ENCODE measurements at places on chromosomes 5 and 9. TPM values are rescaled to one million over a fixed set of nuclear protein-coding genes. Genes with fewer than 3 reads are reported as not detected.

The SRA1 gene
- total RNA-seq = 28.1 TPM

GRCh38 chr5:83375049-83375745 is 96.3 kb upstream of the VCAN start:
- DNase-seq = no peak

The HAVCR2 gene
- 0.07 TPM for total RNA-seq

DNA sequence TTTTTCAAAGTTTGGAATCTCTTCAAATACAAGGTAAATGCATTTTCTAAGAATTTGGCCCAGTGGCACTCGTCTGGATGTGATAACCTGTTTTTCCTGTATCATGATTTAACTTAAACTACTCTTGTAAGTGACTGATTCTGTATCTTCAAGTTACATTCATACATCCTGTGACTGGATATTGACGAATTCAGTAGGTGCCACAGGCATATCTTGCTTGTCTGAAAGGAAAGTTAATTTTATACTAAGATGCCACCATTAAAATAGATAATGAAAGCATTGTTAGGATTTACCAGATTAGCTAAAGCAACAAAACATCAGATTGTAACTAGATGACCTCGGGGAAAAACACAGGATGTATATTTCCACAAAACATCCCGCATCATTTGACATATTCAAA is 175.3 kb upstream of the ZNF608 start:
- DNase-seq = no peak

- DNase-seq = no peak
Measured at GRCh38 chr5:175544108-175544511, 65.8 kb downstream of the SFXN1 start.

The ATP10B gene
- not detected for total RNA-seq

The COL15A1 gene
- total RNA-seq = not detected

GRCh38 chr5:36637101-36637500 is 30.7 kb downstream of the SLC1A3 start:
- no peak for DNase-seq
